Glutamatergic neuron (in vitro differentiated cells): ENCODE measurements at places on chromosomes 5 and 9.

DNA sequence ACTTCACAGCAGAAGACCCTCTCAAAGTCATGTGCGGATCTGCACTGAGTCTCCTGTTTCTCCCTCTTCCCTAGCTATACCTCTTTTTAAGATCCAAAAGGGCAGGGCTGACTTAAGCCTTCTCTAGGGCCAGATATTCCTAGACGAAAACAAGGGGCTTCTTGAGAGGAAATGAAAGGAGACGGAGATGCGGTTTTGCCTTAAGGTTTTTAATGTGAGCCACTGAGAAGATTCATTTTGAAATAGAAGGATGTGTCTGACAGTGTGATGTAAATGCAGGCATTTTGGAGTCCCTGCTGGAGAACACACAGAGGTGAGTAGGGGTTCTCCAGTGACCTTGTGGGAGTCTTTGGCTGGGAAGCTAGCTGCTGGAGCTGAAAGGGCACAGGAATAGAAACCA lies 15.6 kb upstream of the IL12B start:
- no peaks in the 10 kb centered on the region for H3K4me1 ChIP-seq
- peaks cover 4% of the 10 kb centered on the region for H3K27me3 ChIP-seq
- H3K4me3 ChIP-seq: no peak overlapping the region
- H3K27ac ChIP-seq: no peak overlapping the region

DNA sequence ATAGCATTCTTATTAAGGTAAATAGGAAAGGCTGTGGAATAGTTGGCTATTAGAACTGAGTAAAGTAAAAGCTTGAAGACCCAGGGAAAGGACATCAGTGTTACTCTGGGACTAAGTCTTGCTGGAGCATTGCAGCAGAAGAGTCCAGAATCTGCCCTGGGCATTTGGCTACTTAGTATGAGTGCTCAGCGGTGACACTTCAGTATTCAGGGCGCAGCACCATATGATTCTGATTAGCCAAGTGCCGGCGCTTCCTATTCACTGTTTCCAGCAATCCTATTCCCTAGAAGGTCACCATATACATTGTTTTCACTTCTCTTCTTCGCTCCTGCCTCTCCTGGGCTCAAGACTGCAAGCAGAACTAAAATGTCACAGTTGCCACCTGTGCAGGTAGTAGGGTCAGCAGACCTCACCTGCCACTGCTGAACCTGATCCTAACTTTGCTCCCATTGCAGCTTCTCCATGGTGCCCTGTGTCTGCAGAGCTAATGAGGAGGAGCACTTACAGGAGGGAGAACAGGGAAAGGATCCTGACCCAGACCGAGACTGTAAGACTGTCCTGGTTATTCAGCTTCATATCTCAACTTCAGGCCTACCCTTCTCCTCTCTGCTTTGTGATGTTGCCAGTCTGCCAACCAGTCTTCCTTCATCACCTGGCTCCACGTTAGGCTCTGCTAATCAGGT lies 313.6 kb upstream of the PIK3R1 start:
- no peaks in the 10 kb centered on the region for H3K36me3 ChIP-seq
- DNase-seq: no peak
- H3K27ac ChIP-seq: no peak overlapping the region
- H3K4me3 ChIP-seq: no peak overlapping the region
- peaks cover 44% of the 10 kb centered on the region for H3K4me1 ChIP-seq
- H3K27me3 ChIP-seq: peaks cover 3% of the 10 kb centered on the region

DNA sequence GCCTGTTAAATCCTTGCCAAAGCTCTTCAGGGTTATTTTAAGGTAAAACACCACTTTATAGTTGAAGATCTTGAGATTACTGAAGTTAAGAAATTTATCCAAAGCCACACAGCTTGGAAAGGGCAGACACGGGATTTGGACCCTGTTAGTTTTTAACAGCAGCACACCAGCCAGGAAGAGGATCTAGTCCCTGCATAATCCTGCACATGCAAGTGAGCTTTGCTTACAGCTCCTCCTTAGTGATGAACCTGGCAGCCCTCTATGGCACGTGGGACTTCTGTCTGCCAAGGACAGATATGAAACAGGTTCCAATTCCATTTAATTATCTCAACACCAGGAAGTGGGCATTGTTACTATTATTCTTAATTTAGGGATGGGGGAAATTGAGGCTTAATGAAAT lies 108.7 kb downstream of the TRIM32 start:
- no peak overlapping the region for H3K4me3 ChIP-seq
- no peaks in the 10 kb centered on the region for H3K36me3 ChIP-seq
- no peak overlapping the region for H3K27ac ChIP-seq
- no peak for DNase-seq

GRCh38 chr9:137905740-137906139 lies 28.2 kb downstream of the CACNA1B start:
- H3K36me3 ChIP-seq: peaks cover 15% of the 10 kb centered on the region
- H3K4me1 ChIP-seq: peaks cover 15% of the 10 kb centered on the region
- no peak overlapping the region for H3K4me3 ChIP-seq
- peaks cover 5% of the 10 kb centered on the region for H3K27me3 ChIP-seq
- H3K27ac ChIP-seq: no peak overlapping the region

- H3K27ac ChIP-seq: no peak overlapping the region
- H3K27me3 ChIP-seq: peaks cover 1% of the 10 kb centered on the region
- no peak for DNase-seq
- no peaks in the 10 kb centered on the region for H3K36me3 ChIP-seq
Measured at GRCh38 chr5:33774341-33774740, 117.4 kb downstream of the ADAMTS12 start.

DNA sequence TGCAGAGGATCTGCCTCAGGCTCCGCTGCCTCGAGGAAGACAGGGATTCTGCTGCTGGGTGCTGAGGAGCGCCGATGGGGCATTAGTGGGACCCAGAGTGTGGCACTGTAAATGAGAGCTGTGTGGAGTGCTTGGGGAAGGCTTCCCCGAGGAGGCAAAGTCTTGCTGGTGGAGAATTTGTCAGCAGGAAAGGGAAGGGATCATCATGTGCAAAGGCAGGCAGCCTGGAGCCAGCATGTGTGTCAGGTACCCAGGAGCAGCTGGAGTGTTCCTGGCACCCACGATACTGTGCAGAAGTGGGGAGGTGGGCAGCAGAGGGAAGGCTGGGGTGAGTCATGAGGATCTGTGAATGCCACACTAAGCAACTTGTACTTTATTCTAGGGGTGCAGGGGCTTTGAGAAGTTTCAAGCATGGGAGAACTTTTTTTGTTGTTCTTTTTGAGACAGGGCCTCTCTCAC lies 12.3 kb downstream of the B4GALT7 start:
- no peak overlapping the region for H3K4me3 ChIP-seq
- H3K36me3 ChIP-seq: no peaks in the 10 kb centered on the region
- no peak overlapping the region for H3K27ac ChIP-seq
- no peak for DNase-seq

GRCh38 chr5:175493726-175494125 lies 15.4 kb downstream of the SFXN1 start:
- no peaks in the 10 kb centered on the region for H3K4me1 ChIP-seq
- peaks cover 1% of the 10 kb centered on the region for H3K36me3 ChIP-seq
- H3K27ac ChIP-seq: no peak overlapping the region
- no peak overlapping the region for H3K4me3 ChIP-seq
- DNase-seq: no peak

DNA sequence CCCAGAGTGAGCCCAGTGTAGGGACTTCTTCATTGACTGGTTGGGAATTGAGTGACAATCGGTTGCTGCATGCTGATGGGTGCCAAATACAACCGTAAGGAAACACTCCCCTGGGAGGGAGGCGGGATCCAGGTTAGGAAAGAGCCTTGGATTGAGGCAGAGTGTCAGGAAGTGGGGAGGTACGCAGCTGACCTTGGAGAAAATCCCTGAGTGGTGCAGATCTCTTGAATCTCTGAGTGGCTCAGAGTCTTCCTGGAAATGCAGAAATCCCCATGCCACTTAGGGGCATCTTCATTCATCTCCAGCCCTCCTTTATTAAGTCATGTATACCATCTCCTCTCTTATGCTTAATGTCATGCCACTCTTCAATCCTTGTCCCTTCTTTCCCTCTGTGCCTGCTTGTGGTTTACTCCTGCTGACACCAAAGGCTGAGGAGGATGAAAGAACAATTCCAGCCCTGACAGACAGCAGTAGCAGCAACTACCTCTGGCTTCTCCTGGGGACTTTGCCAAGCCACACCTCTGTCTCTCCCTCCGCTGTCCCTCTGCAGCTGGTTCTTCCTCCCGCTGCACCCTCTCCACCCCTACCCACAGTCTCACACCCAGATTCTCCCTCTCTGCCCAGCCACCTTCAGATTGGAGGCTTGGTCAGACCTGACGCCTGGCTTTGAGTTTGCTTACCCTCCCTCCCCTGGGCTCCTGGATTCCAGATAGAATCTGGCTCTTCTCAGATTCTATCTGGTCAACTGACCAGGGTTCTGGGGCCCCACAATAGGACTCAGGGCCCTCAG lies 14.1 kb upstream of the LCP2 start:
- H3K4me1 ChIP-seq: peaks cover 7% of the 10 kb centered on the region
- no peak overlapping the region for H3K27ac ChIP-seq
- H3K27me3 ChIP-seq: peaks cover 4% of the 10 kb centered on the region
- no peaks in the 10 kb centered on the region for H3K36me3 ChIP-seq

- H3K27ac ChIP-seq: no peak overlapping the region
- no peaks in the 10 kb centered on the region for H3K36me3 ChIP-seq
- no peak overlapping the region for H3K4me3 ChIP-seq
- DNase-seq: no peak
- H3K4me1 ChIP-seq: peaks cover 1% of the 10 kb centered on the region
Measured at GRCh38 chr5:88140396-88140855, 128.2 kb downstream of the TMEM161B start.
